Muscle of leg (tissue), 16 donors: ENCODE measurements at places on chromosomes 2 and 18.

GRCh38 chr2:38539086-38539485, 63.6 kb downstream of the HNRNPLL start:
- DNase-seq, result no peak

DNA sequence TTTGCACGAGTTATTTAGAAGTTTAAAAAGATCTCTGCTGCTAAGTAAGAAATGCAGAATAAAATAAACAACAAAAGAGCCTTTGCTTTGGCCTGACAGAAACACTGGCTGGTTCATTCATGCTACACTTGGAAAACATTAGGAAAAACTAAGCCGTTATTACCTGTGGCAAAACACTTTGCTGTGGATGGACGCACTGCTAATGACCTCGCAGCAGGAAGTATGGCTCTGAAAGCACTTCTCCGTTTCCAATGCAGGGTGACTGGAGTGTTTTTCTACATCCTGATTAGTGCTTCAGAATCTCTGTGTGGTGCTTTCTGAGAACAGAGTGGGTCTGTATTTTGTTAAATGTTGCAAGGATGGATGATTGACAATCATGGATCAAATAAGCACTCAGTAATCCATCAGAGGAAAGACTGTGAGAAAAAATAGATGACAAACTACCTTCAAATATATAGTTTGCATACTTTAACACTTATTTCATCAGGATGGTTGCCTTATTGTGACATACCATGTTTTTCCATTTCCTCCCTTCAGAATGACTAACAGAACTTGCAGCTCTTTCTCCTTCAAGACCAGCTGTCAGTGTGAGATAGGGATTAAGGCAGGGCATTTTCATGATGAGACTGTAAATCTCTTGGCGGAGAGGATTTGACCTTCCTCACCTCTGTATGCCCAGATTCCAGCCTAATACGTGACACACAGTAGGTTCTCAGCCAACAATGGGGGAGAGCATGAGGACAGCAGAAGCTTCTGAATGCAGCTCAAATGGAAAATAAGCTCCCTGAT, 38.0 kb downstream of the LINC00305 start:
- DNase-seq, result no peak

- peak; percentile 35 for DNase-seq
Measured at GRCh38 chr2:234146087-234146826, 95.8 kb downstream of the SPP2 start.

DNA sequence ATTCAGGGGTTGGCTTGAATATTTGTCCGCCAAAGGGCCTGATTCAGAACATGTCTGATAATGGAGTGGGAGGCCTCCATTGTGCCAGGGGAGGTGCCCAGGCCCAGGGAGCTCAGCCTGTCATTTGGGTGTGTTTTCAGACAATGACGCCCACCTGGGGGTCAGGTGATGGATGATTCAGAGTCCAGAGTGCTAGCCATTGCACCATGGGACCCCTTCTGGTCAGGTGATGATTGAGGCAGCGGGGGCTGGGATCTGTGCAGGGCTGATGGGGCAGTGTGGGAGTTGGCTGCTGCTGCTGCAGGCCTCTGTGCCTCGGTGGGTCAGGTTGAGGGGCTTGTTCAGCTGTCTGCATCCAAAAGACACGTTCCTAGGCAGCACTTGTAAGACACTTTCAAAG, 8.3 kb upstream of the ARHGEF4 start:
- no peak for DNase-seq
